ENCODE measurements at places on chromosomes 1 and 21.

- no peak for DNase-seq
Observed at GRCh38 chr21:41948901-41949300, 4.9 kb downstream of the C2CD2 start.

- no peak for DNase-seq
Observed at GRCh38 chr1:164716992-164717703, 158.2 kb downstream of the PBX1 start.

- no peak for DNase-seq
Observed at GRCh38 chr1:106962591-106962990, 93.9 kb upstream of the PRMT6 start.

- DNase-seq: no peak
Observed at GRCh38 chr1:180923887-180924286, 11.2 kb downstream of the KIAA1614 start.

DNA sequence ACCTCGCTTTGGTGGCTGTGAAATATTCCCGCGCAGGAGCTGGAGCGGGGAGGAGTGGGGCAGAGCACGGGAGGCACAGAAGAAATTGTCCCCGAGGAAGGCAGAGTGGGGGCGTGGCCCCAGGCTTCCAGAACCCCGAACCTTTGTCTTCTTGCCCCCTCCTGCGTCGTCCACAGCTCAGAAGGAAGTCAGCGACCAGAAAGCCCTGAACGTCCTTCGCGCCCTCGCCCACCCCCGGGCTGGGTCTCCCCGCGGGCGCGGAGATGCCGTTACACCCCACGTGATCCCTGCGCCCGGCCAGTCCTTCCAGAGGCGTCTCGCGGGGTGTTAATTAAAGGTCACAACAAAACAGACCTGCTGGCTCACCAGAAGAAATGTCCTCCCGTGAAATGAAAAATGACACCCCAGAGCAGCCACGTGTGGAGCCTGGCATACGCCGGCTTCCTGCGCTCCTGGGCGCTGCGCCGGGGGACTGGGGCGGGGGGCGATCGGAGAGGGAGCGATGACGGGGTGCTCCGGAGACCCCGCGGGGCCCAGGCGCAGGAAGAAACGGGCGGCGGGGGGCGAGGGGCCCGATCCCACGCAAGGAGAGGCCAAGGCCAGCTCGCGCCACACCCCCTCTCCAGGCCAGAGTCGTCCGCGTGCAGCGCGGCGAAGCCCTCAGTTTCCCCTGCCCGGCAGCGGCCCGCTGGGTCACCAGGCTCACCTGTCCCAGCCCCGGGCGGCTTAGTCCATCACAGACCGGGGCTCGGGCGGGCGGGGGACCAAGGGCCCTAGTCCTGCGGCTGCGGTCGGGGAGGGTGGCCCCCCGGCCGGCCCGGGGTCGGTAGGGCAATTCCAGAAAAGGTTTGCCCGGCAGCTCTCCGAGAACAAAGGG, 995 bp upstream of the KIF26B start:
- DNase-seq: no peak

DNA sequence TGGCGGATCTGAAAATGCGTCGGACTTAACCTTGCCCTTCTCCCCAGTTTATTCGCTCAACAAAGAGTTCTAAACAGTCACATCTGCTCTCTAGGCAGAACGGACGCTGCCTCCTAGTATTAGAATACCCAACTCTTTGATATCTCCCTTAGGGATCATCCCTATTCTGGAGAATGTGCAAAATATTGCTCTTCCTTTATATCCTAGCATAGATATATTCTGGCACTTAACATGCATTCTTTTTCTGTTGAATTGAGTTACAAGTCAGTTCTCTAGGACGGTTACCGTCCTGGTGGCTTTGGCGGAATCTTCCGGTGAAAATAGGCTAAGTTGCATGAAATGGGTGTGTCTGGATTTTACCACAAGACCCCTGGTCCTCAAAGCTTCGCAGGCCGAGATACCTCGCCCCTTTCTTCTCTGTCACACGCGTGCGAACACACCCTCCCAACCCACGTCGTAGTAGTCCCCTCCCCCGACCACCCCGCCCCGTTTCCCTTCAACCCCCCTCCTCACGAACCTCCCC, 501 bp upstream of the DNAJC6 start:
- no peak for DNase-seq

DNA sequence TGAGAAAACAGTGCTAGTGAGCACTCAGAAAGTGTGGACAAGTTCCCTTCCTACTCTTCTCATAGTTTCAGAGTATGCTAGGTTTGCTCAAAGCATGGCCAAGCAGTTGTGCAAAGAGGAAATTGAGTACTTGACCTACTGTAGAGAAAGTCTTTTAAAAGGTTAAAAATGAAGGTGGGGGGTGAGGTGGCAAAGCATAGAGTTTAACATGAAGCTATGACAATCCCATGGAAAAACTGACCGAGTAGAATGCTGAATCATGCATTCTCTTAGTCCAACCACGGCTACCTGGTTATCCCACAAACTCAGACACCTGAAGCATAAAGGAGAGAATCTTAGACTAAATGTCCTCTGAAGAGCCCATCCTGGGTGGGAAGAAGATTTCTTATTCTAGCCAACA, 79.9 kb downstream of the PTPN14 start:
- no peak for DNase-seq

- no peak for DNase-seq
Observed at GRCh38 chr1:225980005-225980836, 18.9 kb downstream of the SDE2 start.

GRCh38 chr1:8460784-8461183, 142.9 kb downstream of the SLC45A1 start:
- no peak for DNase-seq

DNA sequence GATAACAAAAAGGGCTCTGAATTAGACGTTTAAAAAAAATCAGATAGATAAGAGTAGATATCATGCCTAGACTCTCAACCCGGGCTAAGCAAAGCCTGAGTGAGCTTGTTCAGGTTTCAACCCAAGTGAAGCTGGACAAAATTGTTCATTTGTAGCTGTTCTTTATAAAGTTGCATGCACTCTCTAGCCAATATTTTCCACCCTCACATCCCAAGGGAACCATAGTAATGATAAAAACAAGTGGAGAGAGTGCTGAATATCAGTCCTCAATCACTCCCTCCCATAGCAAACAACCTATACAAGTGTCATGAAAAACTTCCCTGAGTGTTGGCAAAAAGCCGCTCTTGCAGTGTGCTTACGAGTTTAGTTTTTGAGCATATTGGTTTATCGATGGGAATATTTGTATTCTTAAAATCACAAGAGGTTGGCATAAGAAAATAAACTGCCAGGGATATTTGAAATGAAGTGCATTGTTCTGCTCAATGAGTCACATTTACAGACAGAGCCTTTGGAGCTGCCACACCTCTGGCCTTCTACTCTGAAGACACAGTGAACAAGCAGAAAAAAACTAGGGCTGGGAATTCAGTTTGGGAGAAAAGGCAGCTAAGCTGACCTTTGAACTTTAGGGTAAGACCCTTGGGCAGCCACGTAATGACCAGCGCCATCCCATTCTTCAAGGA, 2.2 kb upstream of the CLCA2 start:
- no peak for DNase-seq

DNA sequence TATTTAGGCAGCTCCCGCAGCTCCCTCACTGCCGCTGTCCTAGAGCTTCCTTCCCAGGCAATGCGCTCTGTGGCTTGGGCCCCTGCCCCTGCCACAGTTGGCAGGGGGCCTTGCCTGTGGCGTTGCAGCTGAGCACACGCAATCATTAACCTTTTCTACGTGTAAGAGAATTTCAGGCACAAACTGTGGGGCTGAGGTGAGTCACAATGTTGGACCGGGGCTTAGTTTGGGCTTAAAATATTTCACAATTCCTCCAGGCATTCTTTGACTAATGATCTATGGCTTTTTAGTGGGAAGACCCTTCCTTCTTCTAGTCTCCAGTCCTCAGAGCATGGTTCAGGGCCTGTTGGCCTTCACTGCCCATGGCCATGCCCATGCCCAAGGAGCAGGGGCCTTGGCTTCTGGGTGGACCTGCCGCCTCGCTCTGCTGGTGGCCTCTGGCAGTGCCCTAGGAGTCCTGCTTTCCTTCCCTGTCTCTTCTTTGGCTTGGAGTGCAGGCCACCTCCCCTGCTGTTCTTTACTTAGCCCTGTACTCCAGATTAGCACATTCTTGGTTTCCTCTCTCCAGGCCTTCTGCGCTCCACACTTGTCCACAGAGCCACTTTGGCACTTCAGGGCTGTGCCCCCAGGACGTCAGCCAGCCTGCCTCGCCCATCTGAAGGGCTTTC, 39.2 kb downstream of the MAPKAPK2 start:
- no peak for DNase-seq

- DNase-seq: no peak
Observed at GRCh38 chr1:92826792-92827191, 5.0 kb upstream of the RPL5 start.

GRCh38 chr1:198018529-198018928, 101.4 kb downstream of the LHX9 start:
- no peak for DNase-seq

DNA sequence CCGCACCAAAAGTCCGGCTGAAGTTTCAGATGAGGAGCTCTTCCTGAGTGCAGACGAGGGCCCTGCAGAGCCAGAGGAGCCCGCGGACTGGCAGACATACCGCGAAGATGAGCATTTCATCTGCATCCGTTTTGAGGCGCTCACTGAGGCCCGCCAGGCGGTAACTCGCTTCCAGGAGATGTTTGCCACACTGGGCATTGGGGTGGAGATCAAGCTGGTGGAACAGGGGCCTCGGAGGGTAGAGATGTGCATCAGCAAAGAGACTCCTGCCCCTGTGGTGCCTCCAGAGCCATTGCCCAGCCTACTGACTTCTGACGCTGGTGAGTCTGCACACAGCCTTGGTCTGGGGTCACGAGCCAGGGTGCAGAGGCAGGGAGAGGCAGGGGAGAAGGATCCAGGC, 84.7 kb downstream of the TRIM11 start:
- DNase-seq: no peak

DNA sequence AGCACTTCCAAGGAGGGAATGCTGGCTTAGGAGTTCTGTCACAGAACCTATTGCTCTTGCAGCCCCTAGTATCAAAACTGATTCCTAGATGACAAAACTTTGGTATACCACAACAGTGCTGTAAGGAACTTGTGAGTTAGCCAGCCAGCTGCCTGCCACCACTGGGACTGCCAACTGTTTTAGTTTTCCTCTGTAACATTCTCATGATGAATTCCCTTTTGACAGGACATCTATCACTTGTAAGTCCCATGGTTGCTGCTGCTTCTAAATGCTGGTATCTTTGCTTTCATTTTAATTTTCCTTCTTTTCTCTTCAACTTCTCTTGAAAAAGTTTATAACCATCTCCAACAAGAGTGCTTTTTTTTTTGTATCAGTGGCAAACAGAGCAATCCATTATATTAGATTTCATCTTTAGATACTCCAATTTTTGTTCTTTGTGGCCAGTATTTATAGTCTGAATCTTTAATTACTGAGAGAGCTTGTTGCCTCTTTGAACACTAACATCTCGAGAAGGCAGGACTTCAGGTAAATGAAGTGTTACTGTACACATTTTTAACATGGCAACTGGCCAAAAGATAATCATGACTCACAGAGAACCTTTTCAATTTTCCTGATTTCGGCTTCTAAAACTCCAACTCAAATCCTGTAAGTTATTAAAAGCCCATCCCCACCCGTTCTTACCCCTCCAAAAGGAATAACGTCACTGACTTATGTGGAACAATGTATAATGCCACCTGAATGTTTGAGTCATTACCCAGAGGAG, 19.8 kb downstream of the DBT start:
- DNase-seq: no peak

GRCh38 chr21:45539046-45539795, 3.0 kb downstream of the SLC19A1 start:
- no peak for DNase-seq
